ENCODE measurements at places on chromosomes 5 and 9. TPM values are rescaled to one million over a fixed set of nuclear protein-coding genes. Genes with fewer than 3 reads are reported as not detected.

The ZNF484 gene
- 7.0 TPM for total RNA-seq

The C5orf63 gene
- 10.9 TPM for total RNA-seq

The FCHSD1 gene
- total RNA-seq, result 22.4 TPM

DNA sequence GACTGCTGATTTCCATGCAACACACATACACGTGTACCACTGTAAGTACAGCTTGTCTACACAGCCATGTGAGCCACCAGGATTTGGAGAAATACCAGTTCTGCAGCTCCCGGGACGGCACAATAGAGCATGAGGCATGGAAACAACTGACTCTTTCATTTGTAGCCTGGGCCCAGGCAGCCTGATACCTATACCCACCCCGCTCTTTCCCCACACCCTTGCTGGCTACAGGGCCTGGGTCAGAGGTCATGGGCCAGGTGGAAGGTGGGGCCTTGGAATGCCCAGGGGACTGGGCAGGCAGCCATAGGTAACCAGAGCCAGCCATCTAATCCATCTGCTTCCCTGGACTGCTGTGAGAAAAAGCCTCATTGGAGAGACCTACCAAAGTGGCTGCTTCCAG is 39.0 kb upstream of the ZSWIM6 start:
- H3K27me3 ChIP-seq, result no peaks in the 10 kb centered on the region
- no peak overlapping the region for H3K4me3 ChIP-seq
- peaks cover 2% of the 10 kb centered on the region for H3K4me1 ChIP-seq

DNA sequence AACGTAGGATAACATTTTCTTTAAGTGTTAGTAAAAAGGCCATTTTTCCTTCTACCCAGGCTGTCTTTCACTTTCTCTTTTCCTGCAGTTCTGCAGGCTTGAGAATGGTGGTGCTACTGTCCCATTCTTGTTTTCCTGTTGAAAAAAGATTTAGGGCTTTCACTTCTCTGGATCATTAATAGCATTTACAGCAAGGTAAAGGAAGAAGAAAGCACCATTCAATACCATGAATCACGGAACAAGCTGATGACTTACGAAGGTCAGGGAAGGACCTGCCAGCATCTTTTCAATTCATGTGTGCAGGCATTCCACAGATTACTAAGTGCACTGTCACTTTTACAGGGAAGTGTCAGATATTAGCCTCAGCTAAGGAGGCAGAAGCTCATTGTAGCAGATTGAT is 292.8 kb downstream of the YTHDC2 start:
- no peak overlapping the region for H3K27ac ChIP-seq
- no peaks in the 10 kb centered on the region for H3K4me1 ChIP-seq
- no peak for DNase-seq
- no peak overlapping the region for H3K4me3 ChIP-seq
- H3K27me3 ChIP-seq, result peaks cover 3% of the 10 kb centered on the region
- H3K36me3 ChIP-seq, result no peaks in the 10 kb centered on the region

DNA sequence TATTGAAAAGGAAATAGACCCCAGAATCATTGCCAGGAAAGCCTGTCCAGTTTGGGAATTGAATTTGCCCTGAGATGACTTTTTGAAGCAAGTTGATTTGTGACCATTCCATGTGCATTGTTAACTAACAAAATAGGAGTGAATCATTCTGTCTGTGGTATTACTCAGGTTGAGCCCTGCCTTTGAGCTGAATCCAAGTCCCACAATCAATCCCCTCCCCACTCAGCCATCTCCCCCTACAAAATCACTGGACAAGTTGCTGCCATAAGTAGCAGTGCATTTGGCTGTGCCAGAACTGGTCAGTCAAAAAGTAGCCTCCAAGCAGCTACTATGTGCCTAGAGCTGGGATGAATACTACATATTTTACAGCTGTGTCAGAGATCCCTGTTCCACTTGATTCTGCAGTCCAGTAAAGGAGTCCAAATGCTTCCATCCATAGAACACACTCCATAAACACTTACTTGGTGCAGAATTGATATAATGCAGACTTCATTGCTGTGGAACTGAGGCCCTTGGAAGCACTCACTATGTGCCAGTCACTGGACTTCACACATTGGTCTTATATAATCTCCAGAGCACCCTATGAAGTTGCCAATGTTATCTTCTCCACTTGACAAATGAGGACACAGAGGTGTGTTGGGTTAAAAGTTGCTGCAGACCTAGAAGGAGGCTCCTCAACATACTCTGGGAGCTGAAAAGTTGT is 96.1 kb downstream of the ZNF462 start:
- peaks cover 5% of the 10 kb centered on the region for H3K4me1 ChIP-seq
- H3K27ac ChIP-seq, result no peak overlapping the region
- no peak for DNase-seq
- H3K36me3 ChIP-seq, result no peaks in the 10 kb centered on the region
- H3K27me3 ChIP-seq, result no peaks in the 10 kb centered on the region

GRCh38 chr9:128882677-128883603 is 1.0 kb downstream of the LRRC8A start:
- no peaks in the 10 kb centered on the region for H3K27me3 ChIP-seq
- peaks cover 18% of the 10 kb centered on the region for H3K36me3 ChIP-seq
- peak overlapping the region; percentile 96 for H3K4me3 ChIP-seq

DNA sequence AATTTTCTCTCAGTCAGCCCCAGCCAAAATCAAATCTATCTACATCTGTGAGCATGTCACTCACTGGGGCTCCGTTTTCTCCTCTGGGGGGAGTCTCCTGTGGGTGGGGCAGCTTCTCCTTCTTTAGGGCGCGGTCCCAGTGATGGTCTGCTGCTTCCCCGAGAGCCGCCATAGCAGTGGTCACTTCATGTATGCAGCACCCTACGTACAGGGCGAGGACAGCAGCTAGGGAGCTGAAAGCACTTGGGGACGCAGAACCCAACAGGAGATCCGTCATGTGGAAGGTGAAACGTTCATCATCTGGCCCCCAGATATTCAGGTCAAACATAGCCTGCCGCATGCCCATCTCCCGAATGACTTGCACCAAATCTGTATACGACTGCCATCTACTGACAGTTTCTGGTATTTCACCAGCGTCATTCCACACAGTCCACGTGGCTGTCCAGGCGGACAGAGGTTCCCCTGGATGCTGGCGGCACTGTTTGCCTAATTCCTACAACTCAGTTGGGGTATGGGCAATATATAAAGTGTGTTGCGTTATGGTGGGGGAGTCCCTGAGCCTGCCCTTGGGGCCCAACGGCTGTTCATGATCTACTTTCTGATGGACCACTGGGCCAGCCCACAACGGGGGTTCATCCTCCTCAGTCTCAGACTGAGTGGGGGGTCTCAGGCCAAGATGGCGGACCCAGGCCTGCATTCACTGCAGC is 795.0 kb downstream of the EFNA5 start:
- H3K36me3 ChIP-seq, result no peaks in the 10 kb centered on the region
- DNase-seq, result peak; percentile 1
- H3K4me1 ChIP-seq, result no peaks in the 10 kb centered on the region
- no peak overlapping the region for H3K27ac ChIP-seq
- H3K4me3 ChIP-seq, result no peak overlapping the region

DNA sequence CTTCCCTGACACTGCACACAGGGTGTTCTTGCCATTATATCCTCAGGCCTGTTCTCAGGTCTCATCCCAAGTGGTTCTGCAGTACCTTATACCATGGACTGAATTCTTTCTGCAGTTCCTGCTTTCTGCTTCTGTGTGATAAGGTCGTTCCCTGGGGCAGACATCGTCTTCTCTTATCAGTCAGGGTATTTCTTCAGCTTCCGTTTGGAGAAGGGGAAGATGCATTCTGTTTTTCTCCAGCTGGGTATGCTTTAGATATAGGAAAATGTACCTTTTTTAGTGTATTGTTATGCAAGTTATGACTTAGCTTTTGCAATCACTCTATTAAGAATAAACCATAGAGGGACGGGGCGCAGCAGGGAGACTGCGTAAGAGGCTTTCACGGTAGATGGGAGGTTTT is 31.1 kb downstream of the RALGPS1 start:
- DNase-seq, result no peak
- no peak overlapping the region for H3K4me3 ChIP-seq
- peaks cover 1% of the 10 kb centered on the region for H3K4me1 ChIP-seq
- no peak overlapping the region for H3K27ac ChIP-seq
- H3K27me3 ChIP-seq, result peaks cover 35% of the 10 kb centered on the region

DNA sequence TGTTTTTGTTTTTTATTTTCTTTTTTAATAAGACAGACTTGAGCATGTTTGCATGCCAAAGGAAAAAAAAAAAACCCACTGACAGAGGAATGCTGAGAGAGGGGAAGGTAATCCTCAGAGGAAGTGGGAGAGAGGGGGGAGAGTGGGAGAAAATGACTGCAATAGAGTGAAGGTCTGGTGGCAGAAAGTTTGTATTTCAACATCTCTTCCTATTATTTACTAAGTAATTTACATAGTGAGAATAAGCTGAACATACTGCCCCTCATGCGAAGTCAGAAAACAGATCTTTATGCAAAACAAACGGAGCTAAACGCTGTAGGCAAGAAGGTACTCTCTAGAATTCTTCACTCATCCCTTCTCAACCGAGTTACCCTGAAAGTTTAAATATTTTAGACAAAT is 45.0 kb downstream of the ELL2 start:
- H3K27me3 ChIP-seq, result no peaks in the 10 kb centered on the region
- peaks cover 7% of the 10 kb centered on the region for H3K4me1 ChIP-seq
- no peak for DNase-seq
- H3K4me3 ChIP-seq, result no peak overlapping the region
- H3K27ac ChIP-seq, result no peak overlapping the region

- peaks cover 1% of the 10 kb centered on the region for H3K36me3 ChIP-seq
- no peak overlapping the region for H3K27ac ChIP-seq
- no peak for DNase-seq
- no peaks in the 10 kb centered on the region for H3K27me3 ChIP-seq
- no peak overlapping the region for H3K4me3 ChIP-seq
- no peaks in the 10 kb centered on the region for H3K4me1 ChIP-seq
These were observed 115.7 kb downstream of the FRMD3 start for GRCh38 chr9:83422527-83422926.

GRCh38 chr9:70868041-70868440 is 253.4 kb downstream of the TRPM3 start:
- DNase-seq, result no peak
- no peaks in the 10 kb centered on the region for H3K36me3 ChIP-seq
- no peaks in the 10 kb centered on the region for H3K4me1 ChIP-seq
- H3K27ac ChIP-seq, result no peak overlapping the region
- peaks cover 4% of the 10 kb centered on the region for H3K27me3 ChIP-seq

DNA sequence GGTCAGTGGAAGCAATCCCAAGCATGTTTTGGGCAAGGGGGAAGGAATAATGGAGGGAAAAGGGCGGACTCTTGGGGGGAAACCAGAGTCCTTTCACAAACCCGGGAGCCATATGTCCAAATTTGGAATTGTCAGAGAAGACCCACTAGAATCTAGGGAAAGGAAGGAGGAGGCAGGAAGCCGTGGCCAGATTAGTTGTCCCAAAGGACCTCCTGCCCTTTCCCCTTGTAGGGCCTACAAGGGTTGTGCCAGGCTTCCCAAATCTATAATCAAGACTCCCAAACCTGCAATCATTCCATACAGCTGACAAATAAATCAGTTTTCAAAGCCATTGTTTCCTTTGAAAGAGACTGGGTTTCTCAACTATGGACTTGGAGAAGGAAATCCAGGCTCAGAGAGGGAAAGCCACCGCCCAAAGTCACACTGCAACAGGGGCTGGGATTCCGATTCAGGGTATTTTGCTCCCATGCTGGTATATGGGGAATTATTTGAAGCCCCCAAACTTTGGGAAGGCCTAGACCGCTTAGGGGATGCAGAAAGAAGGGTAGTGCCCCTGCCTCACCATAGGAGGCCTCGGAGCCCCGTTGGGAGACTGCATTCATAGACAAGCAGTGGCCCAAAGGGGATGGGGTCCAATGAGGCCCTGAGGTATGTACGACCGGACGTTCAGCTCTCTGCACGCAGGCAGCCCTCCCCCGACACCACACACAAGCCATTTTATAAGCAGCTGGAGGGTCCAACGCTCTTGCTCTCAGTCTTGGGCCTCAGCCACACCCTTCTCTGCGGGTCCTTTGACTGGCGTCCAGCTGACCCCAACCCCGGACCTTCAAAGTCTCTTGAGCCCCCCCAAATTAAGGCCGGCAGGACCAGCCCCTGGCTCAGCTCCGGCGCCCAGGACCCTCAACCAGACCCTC is 815 bp downstream of the ANXA6 start:
- peak overlapping the region; percentile 92 for H3K27ac ChIP-seq
- H3K4me3 ChIP-seq, result peak overlapping the region; percentile 92
- DNase-seq, result peak; percentile 30
- H3K4me1 ChIP-seq, result peaks cover 50% of the 10 kb centered on the region

DNA sequence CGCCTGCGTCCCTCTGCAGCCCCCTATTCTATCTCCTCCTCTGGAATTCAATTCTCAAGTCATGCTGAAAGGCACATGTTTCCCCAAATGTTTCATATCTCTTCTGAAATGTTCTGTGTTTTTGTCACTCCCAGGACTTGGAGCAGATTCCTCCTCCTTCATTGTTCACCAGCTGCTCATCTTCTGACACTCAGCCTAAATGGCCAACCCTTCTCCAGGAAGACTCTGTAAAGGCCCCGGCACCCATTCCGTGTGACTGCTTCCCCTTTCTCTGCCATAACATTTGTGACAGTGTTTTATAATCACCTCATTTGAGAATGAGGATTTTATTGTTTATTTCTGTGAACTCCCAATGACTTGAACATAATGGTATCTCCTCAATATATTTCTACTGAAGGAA is 170.8 kb upstream of the ADAMTS16 start:
- no peak for DNase-seq
- no peaks in the 10 kb centered on the region for H3K36me3 ChIP-seq
- no peaks in the 10 kb centered on the region for H3K27me3 ChIP-seq

DNA sequence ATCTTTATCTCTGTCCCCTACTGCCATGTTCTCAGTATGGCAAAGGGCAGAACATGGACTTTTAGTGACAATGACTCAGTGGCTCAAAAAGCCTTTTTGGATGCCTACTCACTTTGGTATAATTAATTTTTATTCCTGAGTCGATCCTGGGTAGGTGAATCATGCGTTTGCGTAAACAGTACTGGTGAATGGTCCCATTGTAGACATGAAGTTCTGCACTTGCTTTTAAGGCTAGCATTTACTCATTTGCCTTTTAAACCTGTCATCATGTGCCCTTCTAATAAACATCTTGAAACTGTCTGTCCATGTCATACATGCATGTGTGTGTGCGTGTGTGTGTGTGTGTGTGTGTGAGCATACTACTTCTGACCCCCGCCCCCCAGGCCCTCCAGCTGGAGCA is 223.0 kb downstream of the AUH start:
- H3K27ac ChIP-seq, result no peak overlapping the region
- no peak for DNase-seq
- peaks cover 5% of the 10 kb centered on the region for H3K36me3 ChIP-seq
- no peak overlapping the region for H3K4me3 ChIP-seq
- peaks cover 13% of the 10 kb centered on the region for H3K27me3 ChIP-seq
